KBM-7 (cell line): ENCODE measurements at places on chromosomes 12 and 14.

DNA sequence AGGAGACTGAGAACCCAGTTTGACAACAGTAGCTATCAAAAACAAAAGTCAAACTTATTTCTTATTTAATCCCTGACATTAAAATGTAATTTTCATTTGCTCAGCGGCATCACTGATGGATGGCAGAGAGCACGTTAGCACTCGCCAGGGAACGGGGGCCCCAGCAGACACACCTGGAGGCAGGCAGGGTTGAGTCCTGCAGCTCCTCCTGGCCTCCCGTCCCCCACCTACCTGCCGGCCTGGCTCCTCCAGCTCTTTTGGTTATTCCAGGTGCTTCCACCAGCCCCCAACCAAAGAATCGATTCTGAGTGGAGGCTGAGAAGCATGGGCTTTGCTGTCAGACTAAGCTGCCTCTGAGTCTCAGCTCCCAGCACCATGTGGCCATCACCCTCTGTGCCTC is 113.6 kb downstream of the PHETA1 start:
- DNase-seq = no peak

- no peak for DNase-seq
Measured at GRCh38 chr14:31921721-31922120, 155.4 kb upstream of the ARHGAP5 start.

DNA sequence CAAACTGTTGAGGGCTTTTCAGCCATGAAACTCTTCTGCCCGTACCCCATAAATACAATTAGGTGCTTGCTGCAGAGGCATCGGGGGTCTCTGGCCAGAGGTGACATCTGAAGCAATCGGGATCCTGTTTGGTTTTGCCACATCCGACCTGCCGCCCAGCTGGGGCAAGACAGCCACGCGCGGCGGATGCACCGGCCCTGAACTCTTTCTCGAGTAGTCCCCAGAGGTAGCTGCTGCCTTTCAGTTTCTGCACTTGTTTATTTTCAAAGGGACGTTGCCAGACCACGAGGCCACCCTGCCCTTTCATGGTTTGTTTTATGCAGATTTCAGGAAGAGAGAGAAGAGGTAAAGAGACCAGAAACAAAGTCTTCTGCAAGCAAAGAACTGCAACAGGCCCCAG is 10.6 kb upstream of the MLXIP start:
- no peak for DNase-seq

DNA sequence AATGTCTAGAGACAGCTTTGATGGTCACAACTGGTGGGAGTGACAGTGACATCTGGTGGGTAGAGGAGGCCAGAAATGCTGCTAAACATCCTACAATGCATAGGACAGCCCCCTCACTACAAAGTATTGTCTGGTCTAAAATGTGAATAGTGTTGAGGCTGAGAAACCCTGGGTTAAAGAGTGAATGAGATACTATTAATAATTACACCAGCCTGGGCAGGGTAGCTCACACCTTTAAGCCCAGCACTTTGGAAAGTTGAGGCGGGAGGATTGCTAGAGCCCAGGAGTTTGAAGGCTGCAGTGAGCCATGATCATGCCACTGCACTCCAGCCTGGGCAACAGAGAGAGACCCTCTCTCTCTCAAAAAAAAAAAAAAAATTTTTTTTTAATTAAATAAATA is 11.1 kb downstream of the SVOP start:
- DNase-seq = no peak

- no peak for DNase-seq
Measured at GRCh38 chr12:61536117-61536516, 724.1 kb upstream of the USP15 start.

DNA sequence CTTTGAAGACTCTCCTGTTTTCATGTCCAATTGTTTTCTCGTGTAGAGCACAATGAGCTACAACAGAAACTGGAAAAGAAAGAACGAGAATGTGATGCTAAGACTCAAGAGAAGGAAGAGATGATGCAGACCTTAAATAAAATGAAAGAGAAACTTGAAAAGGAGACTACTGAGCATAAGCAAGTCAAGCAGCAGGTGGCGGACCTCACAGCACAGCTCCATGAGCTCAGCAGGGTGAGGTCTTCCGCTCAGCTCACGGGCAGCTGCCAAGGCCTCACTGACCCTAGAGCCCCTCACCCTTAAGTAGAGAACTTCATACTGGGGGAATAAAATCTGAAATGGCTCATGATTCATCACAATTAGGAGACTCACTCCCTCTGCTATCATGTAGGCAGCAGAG is 134.7 kb downstream of the GPR135 start:
- DNase-seq = no peak

DNA sequence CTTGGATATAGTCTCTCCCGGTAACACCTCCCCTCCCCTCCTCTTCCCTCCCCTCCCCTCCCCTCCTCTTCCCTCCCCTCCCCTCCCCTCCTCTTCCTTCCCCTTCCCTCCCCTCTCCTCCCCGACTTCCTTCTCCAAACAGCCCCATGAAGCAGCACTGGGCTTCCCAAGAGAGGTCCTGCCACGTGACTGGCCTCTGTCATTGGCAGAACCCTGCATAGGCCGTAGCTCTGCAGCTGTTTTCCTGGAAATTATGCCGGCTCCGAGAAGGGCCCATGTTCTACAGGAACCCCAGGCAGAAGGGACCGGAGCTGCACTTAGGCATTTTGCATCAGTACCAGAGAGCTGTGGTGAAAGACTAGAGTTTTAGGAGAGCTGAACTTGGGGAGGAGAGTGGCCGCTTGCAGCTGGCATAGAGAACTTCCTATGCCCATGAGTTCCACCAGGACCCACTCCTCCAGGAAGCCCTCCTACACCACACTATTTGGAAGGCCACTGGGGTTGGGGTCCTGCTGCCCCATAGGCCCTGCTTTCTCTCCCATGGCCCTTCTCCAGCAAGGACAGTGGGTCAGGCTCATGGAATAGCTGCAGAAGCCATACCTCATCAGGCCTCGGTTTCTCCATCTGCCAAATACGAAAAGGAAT is 5.1 kb upstream of the TNFAIP2 start:
- peak; percentile 37 for DNase-seq

GRCh38 chr12:92706594-92706993 is 3.8 kb downstream of the PLEKHG7 start:
- DNase-seq = no peak

- DNase-seq = no peak
Measured at GRCh38 chr12:129854591-129854990, 49.2 kb downstream of the TMEM132D start.

DNA sequence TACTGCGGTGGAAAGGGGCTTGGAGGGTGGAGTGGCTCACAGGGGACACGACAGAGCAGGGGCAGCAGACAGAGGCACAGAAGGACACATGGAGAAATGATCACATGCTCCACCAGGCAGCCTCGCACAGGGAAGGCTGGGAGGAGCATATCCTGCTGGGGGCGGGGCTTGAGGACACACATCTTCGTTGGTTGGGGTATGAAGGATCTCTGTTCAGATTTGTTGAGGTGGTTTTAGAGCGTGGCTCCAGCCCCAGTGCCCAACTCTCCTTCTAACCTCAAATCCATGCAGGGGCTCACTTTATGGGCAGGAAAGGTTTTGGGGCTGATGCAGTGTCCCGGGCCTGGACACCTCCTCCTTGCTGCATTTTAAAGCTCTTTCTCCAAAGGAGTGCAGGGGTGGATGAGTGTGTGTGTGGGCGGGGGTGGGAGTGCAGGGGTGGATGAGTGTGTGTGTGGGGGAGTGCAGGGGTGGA is 733 bp upstream of the P3H3 start:
- DNase-seq = peak; percentile 88

GRCh38 chr12:118980407-118981014 is 830 bp upstream of the SRRM4 start:
- DNase-seq = no peak

- no peak for DNase-seq
Measured at GRCh38 chr12:115859231-115859630, 418.3 kb downstream of the MED13L start.

DNA sequence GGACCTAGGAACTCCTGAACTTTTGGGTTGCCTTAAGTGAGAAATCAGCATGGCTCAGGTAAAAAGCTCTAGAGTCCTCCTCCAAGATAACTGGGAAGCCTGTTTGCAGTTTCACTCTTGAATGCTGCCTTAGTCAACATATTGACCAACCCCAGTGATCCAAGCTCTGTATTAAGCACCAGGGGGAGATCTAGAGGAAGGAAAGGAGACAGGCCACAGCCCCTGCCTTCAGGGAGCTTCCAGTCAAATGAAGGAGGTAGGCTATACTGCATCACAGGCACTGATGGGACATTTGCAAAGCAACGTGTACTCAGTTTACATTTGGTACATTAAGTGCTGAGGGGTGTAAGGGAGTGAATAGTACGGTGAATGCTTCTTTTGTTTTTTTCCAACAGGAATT is 1.2 kb upstream of the CSAD start:
- no peak for DNase-seq

DNA sequence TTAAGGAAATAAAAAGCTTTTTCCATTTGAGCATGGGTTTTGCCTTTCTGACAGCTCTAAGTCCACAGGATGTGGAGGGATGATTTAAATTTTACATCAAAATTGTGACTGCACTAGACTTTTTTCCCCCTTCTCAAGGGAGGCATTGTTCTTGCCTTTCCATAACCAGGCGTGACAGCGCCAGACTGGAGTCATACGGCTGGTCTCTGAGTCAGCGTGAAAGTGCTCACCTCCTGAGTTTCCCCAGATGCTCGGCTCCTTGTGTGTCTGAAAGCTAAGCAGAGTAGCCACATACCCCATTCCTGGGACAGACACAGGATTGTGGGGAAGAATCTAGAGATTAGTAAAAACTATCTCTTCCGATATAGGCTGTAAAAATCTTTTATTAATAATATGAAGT is 43.1 kb downstream of the SOX5 start:
- no peak for DNase-seq

DNA sequence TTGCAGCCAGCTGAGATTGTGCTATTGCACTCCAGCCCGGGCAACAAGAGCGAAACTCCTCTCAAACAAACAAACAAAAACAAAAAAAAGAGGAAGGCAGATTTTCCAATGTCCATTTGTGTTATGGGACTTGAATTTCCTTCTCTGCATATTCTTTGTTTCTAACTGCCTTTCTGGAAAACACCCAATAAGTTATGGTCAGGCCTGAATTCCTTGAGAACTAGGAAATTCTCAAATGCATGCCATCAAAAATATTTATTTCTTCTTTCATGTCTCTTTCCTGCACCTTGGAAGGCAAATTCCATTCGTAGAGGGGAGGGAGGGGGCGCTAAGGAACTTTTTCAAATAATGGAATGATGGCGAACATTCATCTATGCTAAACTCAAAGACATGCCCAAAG is 117.6 kb upstream of the TMCC3 start:
- no peak for DNase-seq

GRCh38 chr12:116996093-116996492 is 85.3 kb downstream of the FBXW8 start:
- no peak for DNase-seq

GRCh38 chr12:19382111-19382526 is 57.2 kb upstream of the AEBP2 start:
- no peak for DNase-seq

- no peak for DNase-seq
Measured at GRCh38 chr12:44915958-44916357, 39.8 kb upstream of the NELL2 start.
